Activated naive CD4-positive, alpha-beta T cell (primary cell): ENCODE measurements at places on chromosomes 3 and 15.

DNA sequence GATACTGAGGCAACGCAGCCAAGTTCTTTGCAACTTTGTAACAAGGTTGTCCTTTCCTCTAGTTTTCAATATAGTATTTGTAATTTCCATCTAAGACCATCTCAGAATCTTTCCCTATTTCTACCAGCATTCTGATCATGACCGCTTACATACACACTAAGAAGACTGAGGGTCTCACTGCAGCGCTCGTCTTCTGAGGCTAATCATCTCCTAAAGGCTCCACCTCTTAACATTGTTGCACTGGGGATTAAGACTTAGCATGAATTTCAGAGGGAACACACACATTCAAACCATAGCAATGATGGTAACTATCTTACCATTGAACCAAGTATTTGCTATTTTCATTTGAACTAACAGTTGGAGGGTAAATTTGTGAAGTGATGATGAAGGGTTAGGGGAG lies 463.3 kb upstream of the CCDC54 start:
- no peak for DNase-seq

- DNase-seq: no peak
These were observed 89.3 kb upstream of the IGSF10 start for GRCh38 chr3:151550025-151550618.

DNA sequence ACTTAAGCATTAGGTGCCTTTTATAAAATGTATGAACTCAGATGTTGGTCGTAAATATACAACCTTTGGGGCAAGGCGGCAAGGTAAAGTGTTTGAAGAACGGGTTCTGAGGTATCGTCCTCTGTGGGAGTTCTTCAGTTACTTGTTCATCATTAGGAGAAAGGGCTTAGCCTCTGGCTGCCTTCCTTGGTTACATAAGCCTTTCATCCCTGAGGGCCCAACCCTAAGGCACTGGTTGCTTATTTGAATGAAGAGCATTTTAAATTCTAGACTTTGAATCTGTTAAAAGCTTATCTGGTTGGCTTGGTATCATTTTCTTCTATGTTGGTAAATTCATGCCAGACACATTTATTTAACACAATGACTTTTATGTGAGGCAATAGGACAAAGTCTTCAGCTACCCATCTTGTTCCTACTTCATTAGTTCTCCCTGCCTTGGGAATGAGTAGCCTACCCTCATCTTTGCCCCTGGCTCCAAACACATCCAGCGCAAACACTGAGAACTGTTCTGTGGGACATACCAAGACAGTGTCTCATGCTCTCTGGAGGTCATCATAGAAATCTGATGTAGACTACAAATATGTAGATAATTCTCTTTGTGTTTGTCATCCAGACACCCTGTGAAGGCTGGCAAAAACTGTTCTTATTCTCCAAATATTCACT lies 12.4 kb upstream of the CCDC80 start:
- no peak for DNase-seq

DNA sequence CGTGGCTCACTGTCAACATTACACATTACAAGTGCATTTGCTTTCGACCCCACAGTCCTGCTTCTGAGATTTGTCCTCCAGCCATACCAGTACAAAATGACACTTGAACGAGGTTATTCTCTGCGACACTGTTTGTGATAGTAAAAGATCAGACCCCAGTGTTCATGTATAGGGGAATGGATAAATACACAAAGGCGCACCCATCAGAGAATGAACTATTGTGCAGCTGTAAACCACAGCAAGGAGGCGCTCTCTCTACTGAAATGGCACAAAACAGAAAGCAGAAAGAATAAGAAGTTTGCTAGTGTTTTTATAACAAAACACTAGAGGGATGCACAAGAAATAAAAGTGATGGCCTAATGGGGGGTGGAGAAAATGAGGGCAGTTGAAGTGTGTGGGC lies 4.9 kb upstream of the CHSY1 start:
- DNase-seq: no peak

DNA sequence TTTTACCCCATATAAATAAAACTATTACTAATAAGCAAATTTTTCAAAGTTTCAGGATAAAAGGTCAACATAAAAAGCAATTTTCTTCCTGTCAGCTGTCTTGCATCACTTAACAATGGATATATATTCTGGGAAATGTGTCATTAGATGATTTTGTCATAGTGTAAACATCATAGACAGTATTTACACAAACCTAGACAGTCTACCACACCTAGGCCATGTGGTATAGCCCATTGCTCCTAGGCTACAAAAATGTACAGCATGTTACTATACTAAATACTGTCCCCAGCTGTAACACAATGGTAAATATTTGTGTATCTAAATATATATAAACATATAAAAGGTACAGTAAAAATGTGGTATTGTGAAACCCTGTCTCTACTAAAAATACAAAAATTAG lies 156.7 kb downstream of the ANO10 start:
- DNase-seq: no peak

DNA sequence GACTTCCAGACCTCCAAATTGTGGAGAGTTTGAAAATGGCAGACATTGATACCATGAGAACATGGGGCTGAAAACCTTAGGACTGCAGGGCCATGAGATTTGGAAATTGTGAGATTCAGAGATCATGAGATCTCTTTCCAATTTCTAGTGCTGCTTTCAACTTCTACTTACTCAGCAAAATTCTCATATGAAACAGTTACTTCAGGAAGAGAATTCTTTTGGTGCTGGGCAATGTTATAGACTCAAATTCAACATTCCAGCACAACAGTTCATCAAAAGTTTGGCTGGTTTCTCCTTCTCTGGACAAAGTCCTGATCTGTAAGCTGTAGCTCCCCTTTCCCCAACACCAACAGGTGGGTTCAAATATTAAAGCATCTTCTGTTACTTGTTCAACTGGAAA lies 506.9 kb upstream of the NECTIN3 start:
- DNase-seq: no peak

DNA sequence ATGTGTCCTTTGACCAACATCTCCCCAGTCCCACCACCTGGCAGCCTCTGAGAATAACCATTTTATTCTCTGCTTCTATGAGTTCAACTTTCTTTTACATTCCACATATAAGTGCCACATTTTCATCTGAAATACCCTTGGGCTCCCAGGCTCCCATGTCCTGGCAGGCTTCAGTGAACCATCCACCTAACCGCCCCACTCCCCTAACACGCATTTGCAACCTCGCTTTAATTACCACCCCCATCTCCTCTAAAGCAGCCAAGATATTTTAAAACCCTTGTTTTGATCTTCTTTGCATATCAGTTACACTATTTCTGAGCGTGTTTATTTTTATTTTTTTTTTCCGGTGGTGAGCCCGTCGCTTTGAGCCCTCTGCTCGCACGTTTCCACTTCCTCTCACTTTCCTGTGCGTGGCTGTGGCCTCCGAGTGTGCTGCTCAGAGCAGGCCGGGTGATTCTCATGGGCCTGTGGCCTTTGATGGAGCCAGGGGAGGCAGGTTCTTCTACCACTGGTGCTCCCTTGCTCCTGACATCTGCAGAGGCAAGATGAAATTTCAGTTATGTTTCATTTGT lies 195.4 kb upstream of the LPP start:
- DNase-seq: no peak

GRCh38 chr3:9202546-9202945 lies 46.9 kb downstream of the SRGAP3 start:
- DNase-seq: no peak

DNA sequence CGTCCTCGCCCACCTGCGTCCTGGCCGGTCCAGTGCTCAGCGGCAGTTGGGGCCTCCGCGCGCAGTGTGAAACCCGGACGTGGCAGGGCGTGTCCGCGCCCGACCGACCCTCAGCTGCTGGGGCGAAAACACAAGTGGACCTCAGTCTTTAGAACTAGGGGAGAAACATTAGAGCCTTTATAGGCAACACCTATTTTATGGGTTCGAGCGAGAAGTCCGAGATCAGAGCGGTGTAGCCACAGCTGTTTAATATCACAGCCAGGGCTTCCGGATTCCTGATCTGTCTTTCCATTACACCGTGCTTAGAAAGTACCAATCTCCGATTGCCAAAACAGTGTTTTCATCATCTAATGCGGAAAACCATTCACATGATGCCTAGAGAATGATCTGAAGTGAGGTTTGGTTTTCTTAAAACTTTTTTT lies 506 bp downstream of the RAD51 start:
- DNase-seq: no peak

DNA sequence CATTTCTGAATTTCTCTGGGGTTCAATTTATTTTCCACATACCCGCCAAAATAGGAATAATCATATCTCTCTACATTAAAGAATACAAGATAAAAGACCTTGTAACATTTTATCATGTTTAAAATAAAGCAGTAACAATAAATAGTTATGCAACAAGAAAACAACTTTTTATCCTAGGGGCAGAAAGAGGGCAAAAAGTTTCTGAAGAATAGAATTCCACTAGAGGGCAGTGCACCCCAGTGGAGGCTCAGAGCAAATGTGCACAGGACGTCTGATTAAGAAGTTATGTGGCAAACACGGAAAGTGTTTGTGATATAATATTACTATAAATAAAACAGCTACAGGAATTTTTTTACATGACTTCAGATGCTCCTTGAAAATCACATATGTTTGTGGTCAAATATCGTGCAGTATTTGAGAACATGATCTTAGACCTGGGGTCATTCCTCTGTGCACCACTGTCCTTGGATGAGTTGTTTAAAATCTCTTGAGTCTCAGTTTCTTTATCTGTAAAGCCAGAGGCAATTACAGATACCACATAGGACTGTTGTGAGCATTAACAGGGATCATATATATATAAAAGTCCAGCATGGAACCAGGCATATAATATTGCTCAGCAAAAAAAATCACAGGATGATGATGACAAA lies 13.2 kb upstream of the PIK3R4 start:
- DNase-seq: no peak

DNA sequence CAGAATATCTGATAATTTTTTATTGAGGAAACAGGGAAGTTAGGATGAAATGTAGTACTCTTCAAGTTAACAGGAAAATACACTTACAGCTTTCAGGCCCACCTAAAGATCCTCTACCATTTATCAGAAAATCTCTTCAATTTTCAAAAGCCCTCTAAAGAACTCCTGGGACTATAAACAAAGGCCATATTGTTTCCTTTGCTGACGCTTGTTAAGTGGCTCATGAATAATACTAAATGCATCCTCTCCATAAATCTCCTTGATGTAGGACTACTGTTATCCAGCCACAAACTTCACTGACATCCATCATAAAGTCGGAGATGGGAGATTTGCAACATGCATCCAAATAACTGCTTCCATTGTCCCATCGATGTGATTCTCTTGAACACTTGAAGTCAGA lies 326.5 kb downstream of the ZIC1 start:
- no peak for DNase-seq

- DNase-seq: no peak
These were observed 7.1 kb downstream of the CELSR3 start for GRCh38 chr3:48655606-48656005.

DNA sequence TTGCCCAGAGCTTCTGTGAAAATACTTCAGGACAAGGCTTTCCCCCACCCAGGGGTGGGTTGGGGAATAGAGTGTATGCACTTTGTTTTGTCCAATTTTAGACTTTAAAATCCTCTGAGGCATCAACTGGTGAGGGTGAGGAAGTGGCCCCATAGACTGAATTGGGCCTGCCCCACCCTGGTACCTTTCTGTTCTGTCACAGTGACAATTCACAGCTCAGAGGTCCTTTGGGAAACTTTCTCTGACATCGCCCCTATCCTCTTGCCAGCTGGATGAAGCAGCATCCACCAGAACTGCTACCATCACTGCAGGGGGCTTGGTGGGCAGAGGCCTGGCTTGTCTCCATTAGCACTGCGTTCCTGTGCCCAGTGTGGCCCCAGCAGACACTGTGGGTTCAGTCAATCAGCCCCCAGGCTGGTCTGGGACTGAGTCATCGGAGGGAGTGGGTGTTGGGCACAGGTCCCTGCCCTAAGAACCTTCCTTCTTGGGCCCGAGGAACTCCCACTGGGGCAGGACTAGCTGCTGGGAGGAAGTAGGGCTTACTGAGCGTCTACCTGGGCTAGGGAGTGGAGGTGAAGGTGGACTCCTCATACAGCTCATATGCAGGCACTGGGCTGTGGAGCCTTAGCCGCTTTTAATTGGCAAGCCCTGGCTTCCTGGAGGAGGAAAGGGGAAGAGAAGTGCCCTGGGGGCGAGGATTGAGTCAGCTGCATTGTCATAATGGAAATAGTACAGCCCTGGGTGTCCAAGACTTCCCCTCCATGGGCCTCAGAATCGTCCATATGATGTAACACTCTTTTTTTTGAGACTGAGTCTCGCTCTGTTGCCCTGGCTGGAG lies 1.5 kb upstream of the PPM1M start:
- DNase-seq: no peak

GRCh38 chr3:21484828-21485144 lies 266.2 kb downstream of the ZNF385D start:
- DNase-seq: no peak

- DNase-seq: no peak
These were observed 25.4 kb downstream of the AADAC start for GRCh38 chr3:151839313-151839631.

DNA sequence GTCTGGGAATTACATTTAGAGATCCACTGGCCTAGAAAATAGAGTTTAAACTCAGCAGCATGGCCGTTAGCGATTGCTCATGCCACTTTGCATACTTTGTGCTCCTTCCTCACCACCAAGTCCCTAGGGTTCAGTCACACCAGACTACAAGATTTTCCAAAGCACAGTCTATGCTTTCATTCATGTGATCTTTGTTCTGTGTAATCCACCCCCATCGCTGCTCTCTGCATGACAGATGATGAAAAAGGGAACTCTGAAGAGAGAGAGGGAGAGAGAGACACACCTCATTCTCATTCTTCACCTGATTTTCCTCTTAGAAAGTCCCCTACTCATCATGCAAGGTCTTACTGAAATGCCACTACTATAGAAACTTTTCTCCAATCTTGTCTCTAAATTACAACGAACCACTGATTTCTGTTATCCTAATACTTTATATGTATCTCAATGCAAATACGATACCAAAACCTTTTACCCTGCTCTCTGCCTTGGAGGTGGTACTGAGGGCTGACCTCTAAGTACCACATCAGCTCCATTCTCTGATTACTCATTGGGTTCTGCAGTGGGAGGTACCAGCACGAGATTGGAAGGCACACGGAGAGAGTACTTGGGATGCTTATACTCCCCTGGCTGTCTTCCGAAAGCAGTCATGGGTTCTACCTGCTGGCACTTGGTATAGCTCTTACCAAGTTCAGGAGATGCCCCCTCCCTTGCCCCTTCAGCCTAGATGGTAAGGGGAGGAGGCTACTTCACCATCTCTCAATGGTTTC lies 1.1 kb upstream of the PARP15 start:
- DNase-seq: no peak

GRCh38 chr3:69092030-69092516 lies 7.3 kb downstream of the ARL6IP5 start:
- DNase-seq: no peak

GRCh38 chr3:74752290-74752689 lies 137.8 kb upstream of the CNTN3 start:
- no peak for DNase-seq

- no peak for DNase-seq
These were observed 457.8 kb upstream of the ZNF717 start for GRCh38 chr3:76242886-76243753.

GRCh38 chr15:80179935-80180334 lies 27.1 kb downstream of the FAH start:
- no peak for DNase-seq

DNA sequence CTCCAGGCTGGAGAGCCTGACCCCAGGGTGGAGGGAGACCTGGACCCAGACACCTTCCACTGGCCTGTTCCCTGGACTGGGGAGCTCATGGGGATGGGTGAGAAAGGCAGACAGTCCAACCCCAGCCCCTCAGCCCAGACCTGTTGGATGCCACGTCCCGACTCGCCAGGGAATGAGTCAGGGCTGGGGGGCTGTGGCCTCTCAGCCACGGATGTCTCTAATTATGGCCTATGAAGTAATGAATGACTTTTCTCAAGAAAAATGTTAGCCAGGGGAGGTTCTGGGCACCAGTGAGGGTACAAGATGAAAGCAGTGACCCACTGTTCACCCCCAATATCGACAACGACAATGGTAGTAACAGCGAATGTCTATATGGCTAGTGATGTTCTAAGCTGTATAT lies 107.0 kb upstream of the RPL32 start:
- no peak for DNase-seq
